ENCODE measurements at places on chromosomes 11 and 22.

GRCh38 chr11:15923183-15923582, 433.2 kb downstream of the SOX6 start:
- DNase-seq: no peak

DNA sequence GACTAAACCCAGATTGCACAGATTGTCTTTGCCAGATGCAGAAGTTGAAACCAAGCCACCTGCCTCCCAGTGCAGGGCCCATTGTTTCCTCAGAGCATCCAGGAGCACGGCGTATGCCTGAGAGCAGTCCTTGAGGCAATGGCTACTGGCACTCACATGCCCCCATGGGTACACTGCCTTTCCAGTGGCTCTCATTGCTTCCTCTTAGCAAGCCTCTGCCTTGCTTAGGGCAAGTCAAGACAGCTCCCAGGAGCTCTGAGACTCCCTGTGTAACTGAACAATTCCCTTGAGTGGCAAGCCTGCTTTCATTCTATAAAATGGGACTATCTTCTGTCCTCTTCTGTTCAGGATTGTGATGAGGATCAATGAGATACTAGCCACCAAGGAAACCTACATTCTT, 4.1 kb downstream of the SYTL2 start:
- no peak for DNase-seq

DNA sequence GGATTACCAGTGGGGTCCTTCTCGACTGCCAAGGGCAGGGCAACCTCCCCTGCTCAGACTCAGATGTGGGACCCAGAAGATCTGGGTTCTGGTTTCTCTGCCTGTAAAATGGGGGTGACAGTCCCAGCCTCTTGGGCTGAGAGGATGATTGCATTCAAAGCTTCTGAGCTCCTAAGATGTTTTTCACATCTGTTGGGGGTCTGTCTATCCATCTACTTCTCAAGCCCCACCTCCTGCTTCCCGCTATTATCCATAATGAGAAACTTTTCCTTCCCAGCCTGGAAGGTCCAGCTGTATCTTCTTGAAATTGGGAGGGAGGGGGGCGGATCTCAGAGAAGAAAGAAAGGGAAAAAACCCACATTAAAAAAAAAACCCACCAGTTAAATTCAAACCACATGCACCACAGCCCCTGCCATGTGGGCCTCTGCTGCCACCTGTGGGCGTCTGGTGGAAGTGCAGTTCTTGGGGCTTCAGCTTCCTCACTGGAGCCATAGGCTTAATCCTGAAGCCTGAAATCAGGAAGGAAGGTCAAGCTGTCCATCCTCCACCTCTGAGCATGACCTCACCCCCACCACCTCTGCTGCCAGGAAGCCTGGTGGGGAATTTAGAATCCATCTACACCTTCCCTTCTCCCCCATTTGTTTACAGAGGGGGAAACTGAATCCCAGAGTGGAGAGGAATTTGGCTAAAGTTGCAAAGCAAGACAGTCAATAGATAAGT, 27.3 kb downstream of the ARHGEF17 start:
- DNase-seq: peak; percentile 73

GRCh38 chr11:1121813-1122663, 35.7 kb upstream of the MUC5AC start:
- no peak for DNase-seq

DNA sequence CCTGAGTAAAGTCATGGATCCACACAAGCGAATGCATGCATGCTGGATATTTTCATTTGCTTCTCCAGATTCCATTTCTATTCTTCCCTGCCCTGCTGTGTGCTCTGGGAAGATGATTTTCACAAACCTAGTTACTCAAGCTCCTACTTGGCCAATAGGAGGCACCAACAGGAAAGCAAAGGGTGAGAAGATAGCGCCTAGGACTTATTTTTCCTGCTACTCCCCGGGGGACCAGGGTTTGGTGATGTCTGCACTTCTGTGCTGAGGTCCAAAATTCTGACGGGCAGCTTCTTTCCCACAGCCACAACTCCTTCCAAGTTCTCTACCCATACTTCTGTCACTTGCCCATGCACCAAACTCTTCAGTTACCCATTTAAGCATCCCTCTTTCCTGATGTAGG, 509.3 kb upstream of the TENM4 start:
- no peak for DNase-seq

DNA sequence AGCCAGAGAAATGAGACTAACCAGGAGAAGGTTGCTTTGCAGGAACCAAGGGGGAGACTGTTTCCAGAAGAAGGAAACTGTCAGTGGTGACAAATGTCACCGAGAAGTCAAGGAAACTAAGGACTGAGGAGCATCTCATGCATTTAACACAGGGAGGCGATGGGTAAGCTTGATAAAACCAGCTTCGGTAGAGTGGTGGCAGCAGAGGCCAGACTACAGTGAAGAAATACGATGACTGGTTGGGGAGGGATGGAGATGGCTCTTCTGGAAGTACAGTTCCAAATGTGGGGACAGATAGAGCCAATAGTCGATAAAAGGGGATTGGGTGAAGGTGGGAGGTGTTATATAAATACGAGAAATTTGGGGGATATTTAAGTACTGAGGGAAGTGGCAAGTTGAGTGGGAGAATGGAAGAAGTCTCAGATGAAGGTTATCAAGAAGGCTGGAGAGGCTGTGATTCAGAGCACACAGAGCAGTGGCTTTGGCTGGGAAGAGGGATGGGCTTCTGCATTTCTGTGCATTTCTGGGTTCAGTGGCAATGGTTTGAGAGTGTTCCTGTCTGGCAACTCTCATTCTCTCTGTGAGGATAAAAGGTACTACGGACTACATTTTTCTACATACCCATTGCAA, 29.2 kb downstream of the SC5D start:
- DNase-seq: peak; percentile 56

DNA sequence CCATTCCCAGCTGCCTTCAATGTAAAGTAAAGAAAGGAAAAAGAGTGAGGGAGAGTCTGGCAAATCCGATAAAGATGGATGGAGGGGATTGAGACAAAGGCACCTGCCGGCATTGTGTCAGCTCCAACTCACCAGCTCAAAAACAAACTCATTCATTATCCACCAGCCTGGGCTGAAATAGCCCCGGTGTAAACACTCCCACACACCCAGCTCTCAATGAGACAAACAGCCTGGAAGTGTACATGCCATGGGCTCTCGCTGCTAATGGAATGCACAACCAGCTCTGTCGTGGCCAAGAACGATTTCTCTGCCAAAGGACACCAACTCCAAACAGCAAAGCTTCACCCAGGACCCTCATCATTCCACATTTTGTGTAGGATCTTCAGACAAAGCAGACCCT, 89.3 kb upstream of the OPCML start:
- DNase-seq: no peak

DNA sequence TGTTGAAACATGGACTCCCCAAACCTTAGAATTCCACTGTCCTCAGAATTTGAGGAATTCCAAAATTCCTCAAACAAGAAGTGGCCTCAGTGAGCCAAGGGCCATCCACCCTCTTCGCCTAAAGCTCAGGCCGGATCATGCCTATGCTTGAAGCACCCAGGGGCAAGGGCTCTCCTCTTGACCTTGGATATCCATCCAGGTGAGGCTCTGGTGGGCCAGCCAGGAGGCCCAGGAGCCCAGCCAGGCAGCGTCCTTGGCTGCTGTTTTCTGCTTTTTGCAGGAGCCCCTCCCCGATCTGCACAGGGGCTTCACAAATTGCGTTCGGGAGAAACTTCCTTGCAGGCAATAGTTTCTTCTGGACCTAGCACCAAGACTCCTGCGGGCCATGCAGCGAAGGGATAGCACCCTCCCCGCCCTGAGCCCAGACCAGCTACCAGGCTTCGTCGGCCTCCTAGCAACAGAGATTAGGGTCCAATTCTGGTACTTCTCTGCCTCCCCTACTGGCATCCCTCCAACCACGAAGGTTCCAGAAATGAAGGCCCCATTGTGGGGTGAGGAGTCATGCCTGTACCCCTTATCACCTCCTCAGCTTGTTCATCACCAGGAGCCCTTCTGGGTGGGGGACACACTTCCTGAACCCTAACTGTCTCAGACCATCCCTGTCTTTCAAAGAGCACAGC, 2.0 kb downstream of the PHLDA2 start:
- DNase-seq: no peak

DNA sequence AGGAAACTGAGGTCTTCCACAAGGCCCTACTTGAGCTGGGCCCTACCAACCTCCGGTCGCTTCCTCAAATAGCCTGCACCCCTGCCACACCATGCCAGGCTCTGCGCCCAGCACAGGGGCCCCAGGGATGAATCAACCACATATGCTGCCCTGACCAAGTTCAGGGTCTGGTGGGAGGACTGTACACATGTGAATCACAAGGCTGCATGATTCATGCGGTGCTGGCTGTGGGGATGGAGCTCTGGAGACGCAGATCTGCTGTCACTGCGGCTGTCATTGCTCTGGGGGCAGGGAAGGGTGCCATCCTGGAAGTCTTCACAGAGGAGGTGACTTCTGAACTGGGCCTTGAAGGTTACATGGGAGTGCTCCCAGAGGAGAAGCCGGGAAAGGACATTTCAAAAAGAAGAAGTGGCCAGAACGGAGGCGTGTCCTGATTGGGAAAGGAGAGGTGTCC, 21.5 kb downstream of the CYTH4 start:
- DNase-seq: no peak

DNA sequence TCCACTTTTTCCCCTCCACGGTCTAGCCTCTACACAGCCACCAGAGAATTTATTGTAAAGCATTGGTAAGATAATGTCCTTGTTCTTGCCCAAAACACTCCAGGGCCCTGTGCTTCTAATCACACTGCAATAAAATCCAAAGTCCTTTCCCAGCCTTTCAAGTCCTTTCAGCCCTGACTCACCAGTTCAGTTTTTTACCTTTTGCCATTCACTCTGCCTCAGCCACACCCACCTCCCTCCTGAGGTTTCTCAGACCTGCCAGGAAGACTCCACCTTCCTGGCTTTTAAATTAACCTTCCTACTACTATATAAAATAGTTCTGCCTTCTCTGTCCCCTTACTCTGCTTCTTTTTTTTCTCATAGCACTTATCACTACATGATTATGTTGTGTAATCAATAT, 91.0 kb upstream of the ARHGAP32 start:
- DNase-seq: no peak

GRCh38 chr11:74057249-74058151, 48.6 kb upstream of the UCP3 start:
- no peak for DNase-seq

DNA sequence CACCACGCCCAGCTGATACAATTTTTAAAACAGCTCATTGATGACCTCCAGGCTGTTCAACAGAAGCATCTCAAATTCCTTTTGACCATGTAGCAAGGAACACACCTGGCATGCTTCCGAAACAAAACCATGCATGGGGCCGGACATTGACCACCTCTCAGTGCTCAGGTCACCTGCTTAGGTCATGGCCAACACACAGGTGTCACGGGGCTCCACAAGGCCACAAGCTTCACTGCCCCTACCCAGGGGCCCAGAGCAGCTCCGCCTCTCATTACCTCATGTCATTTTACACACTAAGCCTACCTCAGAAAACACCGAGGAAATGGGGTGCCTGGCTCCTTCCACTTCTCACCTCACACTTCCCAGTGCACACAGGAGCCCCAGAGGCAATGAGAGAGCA, 26.6 kb downstream of the YPEL1 start:
- DNase-seq: no peak

DNA sequence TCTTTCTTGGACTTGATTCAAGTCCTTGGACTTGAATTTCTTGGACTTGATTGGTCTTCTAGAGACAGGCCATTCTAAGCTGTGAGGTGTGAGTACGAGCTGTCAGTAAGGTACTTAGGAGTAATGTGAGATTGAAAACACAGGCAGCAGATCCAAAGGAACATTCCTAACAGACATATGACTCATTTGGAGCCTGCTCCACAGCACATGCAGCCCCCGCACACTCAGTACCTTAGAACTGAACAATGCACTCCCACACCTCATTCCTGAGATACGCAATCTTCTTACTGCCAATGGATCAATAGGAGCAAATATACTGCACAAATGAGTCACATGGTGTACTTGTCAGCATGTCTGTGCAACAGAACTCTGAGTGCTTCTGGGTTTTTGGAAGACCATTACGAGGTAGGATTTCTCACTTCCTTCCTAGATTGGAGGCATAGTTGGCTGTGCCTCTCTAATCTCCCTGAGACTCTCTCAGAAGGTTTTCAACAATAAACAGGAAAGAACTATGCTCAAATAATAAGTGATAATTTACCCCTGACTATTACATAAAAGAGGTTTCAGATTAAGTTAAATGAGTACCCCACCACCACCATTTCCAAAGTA, 243.1 kb downstream of the KCNA4 start:
- DNase-seq: no peak

- no peak for DNase-seq
These were observed 1529.2 kb upstream of the TENM4 start for GRCh38 chr11:80970037-80970436.

DNA sequence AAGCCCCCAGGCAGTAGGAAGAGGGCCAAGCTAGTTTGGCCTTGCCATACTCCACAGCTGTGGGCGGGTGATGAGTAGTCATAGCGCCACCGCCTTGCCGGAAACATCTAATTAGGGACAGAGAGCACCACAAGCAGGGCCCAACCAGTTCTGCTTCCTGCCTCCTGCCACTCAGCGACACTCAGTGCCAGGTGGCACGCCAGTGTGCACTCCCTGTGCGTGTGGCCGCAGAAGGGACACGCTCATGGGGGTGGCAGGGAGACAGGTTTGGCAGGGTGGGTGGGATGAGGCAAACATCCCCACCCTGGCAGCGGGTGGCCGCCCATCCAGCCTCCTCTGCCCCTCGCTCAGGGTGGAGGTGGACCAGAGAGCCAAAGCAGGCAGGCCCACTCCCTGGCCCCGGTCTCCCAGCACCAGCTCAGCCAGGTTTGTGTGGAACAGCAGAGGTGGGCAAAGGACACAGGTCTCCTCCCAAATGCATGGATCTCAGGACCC, 4.9 kb downstream of the OVOL1 start:
- DNase-seq: no peak

- DNase-seq: no peak
These were observed 263.8 kb upstream of the NARS2 start for GRCh38 chr11:78838417-78838816.

- DNase-seq: no peak
These were observed 46.0 kb upstream of the PPARA start for GRCh38 chr22:46104170-46104880.

- no peak for DNase-seq
These were observed 23.4 kb downstream of the CHRDL2 start for GRCh38 chr11:74707602-74708510.

- no peak for DNase-seq
These were observed 6.7 kb upstream of the FGF3 start for GRCh38 chr11:69825941-69826340.

GRCh38 chr22:38273135-38273826, 471 bp upstream of the TMEM184B start:
- no peak for DNase-seq

DNA sequence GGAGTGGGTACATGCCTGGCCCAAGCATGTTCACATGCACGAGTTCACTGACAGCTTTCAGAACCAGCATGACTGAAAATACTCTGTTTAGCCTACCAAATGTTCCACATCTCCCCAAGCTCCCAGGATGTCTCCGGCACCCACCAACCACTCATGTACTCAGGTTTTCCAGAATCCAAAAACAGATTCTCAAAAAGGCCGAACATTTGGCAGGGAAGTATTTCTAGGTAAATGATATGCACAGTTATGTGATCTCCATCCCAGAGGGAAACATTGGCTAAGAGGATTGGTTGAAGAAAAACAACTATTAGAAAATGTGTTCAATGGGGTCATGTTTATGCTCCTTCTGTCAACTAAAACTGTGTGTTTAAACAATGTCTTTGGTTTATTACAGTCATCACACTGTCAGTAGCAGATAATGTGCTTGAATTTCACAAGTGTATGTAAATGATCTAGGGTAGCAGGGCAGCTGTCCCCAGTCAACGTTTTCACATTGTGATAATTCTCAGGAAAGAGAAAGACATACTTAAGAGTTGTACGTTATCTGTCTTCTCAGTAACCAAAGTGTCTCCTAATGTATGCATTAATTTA, 52.3 kb downstream of the BARX2 start:
- no peak for DNase-seq

- DNase-seq: no peak
These were observed 812.2 kb upstream of the LUZP2 start for GRCh38 chr11:23684701-23685100.

Data from CD4-positive, alpha-beta T cell treated with Interleukin-6 at 100 ng/mL for 8 hours (primary cell).